ENCODE measurements at places on chromosomes 1 and 21.
A peak's percentile ranks its signal among the peaks of the same experiment; 100 is the strongest.

DNA sequence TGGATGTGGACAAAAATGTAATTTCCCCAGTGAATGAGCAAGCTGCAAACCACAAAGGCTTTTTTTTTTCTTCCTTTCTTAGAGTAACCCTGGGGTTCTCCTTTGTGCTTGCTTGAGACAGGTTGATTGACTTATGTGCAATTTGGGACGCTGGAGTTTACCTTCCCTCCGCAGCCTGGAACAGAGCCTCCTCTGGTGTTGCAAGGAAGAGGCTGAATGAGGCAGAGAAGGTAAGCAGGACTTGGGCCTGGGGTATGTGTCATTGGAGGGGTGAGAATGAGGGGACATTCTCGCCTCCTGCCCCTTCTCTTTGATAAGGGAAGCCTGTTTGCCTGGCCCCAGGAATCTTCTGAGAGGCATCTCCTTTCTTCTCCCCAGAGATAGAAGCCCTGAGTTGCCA is 49.8 kb downstream of the NFASC start:
- DNase-seq = no peak

DNA sequence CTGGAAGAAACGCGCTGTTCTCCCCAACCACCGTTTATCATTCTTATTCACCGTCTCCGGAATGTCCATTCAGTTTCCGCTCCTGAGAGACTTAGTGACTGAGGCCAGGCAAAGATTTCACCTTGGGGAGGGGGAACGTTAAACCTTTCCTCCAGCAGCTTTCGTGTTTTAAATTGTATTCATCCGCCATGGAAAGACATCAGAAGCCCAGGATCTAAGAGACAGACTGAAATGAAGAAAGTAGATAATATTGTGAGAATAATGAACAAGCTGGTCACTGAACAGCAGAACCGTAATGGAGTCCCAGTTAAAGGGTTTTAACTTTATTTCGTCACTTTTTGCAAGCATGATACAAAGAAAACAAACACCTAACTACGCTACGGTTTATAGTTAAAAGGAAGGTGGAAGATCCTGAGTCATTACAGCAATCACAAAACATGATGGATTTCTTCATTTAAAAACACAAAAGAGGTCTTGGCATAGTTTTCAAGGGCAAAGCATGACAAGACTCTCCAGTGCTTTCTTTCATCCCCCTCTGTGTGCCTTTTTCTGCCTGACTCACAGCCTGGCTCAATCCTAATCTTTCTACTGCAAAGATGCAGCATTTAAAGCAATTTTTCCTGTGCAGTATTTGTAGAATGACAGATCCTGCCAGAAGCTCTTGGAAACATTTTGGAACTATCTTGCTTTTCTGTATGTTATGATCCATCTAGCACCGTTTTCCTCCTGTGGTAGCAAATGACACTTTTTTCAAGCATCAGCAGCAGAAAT is 722 bp upstream of the SLC19A2 start:
- DNase-seq = peak; percentile 28

DNA sequence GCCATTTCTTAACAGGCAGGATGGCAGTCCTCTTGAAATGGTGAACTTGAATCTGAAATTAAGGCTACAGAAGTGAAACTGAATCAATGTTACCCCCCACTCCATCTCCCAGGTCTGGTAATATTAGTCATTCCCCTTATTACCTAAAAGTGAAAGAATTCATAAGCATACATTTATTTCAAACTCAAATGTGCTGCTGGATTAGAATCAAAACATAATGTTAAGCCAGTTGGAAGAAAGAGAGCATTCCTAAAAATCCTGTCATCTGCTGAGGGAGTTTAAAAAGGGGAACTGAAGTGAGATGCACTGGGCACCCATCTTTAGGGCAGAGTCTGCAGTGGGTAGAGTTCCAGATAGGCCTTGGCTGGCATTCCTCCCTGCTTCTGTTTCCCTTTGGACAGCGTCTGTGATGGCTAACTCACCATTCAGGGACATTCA is 17.4 kb downstream of the KIAA0319L start:
- no peak for DNase-seq

DNA sequence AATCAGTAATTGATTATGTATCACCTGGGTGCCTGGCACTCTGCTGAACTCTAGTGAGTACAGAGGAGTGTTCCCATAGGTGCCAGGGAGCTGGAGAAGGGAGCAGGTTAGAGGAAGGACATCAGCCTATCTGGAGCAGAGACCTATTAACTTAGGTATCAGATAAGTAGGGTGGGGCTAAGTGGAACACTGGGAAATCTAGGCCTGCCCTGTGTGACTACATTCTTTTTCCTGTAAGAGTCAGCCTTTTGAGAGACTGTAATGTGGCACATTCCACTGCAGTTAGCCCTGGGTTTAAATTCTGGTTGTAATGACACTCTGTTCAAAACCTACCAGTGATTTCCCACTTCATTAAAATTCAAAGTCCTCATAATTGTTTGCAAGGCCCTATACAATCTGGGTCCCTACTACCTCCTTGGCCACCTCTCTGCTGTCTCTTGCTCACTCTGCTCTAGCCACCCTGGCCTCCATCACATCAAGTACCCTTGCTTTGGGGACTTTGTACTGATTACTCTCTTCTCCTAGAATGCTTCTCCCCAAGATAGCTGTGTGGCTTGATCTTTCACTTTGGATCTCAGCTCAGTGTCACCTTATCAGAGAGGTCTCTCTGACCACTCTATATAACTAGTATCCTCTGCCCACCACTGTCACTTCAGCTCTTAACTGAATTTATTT is 12.9 kb downstream of the STX12 start:
- DNase-seq = no peak

DNA sequence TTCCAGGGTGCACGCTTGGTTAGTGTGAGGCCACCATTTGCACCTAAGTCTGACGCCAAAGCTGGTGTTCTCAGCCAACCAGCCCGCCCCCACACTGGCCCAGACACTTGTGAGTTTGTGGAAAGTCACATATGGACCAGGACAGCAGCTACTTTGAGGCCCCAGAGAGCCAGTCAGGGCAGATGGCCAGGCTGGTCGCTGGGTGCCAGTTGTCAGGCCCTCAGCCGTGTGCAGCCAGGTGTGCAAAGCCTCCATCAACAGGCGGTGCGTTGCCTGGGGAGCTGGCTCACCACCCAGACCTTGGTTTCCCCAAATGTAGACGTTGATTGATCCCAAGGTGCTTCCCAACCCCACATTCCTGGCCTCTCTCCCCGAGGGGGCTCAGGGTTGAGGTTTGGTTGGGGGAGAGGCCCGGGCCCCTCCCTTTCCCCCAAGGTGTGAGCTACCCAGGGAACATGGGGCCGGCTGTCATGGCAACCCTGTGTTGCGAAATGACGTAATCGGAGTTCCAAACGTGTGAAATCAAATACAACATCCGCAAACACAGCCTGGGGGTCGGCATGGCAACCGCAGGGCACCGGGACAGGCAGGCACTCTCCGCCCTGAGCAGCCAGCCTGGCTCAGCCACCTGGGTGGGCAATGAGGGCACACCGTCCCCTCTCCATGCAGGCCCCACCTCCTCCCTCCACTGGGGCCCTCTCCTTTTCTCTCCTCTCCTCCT is 42.2 kb upstream of the WNT4 start:
- no peak for DNase-seq

DNA sequence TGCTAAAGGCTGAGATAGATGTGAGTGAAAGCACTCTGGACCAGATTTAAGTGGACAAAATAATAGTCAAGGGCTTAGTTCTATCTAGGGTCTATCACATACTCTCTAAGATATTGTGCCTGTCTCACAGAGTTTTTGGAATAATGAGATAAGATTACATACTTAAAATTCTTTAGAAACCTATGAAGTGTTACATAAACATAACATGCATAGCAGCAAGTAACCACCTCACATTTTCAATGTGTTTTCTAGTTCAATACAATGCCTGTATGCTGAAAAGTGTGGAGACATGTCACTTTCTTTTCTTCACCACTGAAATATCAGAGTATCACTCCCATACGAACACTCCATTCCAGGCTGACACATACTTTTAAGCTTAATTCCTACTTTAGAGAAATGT is 16.2 kb downstream of the SDCCAG8 start:
- no peak for DNase-seq
